Body of pancreas (tissue), 4 donors: ENCODE measurements at places on chromosomes 3 and 15. TPM values are rescaled to one million over a fixed set of nuclear protein-coding genes. Genes with fewer than 3 reads are reported as not detected.

The LYZL4 gene
- total RNA-seq = not detected

The ADAMTS7 gene
- 2.1 TPM for total RNA-seq

- DNase-seq = no peak
Measured at GRCh38 chr3:183303690-183304089, 50.6 kb downstream of the B3GNT5 start.

DNA sequence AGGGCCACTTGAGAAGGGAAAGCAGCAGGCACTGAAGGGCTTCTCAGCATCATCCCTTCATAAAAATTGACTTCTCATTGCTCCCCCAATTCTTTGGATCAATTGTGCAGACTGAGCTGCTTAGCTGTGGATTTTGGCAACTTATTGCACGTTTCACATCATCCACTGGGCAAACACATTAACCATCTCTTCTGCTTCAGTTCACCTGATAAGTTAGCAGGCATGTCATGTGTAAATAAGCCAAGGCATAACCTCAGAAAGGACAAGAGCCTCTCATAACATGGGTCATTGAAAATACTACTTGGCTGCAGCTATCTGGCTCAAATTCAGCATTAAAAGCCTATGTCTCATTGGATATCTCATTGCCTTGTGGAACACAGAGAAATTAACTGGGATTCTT lies 366.5 kb downstream of the LRRC3B start:
- no peak for DNase-seq

DNA sequence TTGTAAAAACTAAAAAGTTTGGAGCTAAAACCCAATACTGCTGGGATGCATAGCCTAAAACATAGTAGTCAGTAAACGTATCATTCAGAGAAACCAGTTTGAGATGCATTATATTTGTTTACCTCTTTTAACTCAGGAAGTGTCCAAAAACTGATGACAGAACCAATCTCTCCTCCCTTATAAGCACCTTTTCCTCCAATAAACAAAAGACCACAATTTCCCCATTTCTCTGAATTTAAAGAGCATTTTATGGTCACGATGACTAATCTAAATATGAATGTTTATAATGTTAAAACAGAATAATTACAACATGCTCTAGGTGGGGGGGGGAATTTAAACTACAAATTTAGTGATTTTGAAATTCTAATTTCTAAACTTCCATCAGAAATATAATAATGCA lies 58.5 kb downstream of the CEP63 start:
- DNase-seq = no peak
